LoVo (cell line): ENCODE measurements at places on chromosomes 2 and 18.

DNA sequence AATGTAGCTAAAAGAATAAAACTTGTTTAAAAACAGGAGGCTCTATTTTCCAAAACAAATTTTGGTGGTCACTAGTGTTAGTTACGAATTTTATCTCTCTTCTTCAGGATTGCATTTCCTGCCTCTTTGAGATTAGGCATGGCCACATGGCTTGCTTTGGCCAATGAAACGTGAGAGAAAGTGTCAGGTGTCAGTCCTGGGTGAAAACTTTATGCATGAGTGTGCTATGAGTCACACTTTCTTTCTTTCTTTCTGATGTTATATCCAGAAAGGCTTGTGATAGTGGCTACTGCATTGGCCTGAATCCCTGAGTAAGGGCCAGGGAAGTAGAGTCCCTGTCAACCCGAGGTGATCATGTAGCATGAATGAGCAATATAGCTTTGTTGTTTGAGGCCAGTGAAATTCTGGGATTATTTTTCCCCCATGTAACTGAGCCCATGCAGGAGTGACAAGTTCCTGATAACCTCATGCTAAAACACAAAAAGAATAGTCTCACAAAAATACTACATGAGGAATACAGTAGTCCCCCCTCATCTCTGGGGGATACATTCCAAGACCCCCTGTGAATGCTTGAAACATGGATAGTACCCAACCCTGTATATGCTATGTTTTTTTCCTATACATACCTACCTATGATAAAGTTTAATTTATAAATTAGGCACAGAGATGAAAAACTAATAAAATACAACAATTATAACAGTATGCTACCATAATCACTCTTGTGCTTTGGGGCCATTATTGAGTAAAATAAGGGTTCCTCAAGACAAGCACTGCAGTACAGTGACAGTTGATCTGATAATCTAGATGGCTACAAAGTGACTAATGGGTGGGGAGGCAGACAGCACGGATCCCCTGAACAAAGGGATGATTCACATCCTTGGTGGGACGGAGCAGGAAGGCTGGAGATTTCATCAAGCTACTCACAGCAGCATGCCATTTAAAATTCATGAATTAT lies 109.5 kb downstream of the CDC42EP3 start:
- peak; percentile 82 for DNase-seq

DNA sequence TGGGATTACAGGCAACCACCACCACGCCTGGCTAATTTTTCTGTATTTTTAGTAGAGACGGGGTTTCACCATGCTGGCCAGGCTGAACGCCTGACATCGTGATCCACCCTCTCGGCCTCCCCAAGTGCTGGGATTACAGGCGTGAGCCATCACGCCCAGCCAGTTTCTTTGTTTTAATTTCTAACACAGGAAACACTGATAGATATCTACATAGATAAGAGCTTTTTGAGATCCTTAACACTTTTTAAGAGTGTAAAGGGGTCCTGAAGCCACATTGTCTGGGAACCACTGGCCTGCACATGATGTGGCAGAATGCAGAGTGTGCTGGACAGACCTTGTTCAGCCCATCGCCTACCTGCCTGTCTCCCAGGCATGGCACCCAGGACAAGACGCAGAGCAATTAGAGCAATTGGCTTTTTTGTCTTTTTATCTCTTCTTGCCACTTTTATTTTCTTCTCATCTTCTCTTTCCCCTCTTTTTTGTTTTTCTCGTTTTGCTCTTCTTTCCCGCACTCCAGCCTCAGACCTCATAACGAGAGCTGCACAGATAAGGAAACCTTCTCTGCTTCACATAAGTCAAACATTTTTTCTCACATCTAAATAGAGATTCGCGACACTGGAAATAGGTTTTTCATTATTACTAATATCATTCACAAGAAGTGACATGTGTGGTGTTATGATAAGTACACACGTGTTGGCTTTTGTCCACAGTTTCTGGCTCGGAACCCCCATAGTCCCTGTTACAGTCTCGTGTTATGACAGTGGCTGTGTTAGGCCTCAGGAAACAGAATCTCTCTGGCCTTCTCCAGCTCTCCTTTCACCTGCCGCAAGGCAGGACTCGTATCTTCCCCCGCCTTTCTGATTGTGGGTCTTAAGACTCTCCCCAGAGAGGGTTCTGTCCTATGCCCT lies 25.2 kb upstream of the GPR55 start:
- DNase-seq: no peak

GRCh38 chr18:27449104-27449503 lies 264.0 kb upstream of the CHST9 start:
- no peak for DNase-seq

DNA sequence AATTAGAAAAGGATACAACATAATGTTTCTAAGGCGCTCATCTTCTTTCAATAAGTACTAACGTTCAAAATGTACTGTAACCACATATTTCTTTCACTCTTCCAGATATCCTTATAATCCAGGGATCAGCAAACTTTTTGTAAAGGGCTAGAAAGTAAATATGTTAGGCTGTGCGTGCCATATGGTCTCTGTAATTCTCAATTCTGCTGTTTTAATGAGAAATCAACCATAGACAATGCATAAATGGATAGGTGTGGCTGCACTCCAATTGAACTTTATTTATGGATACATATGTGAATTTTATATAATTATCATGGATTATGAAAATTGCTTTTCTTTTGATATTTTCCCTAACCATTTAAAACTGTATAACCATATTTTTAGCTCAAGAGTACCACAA lies 459.4 kb downstream of the EPHA4 start:
- DNase-seq: no peak

DNA sequence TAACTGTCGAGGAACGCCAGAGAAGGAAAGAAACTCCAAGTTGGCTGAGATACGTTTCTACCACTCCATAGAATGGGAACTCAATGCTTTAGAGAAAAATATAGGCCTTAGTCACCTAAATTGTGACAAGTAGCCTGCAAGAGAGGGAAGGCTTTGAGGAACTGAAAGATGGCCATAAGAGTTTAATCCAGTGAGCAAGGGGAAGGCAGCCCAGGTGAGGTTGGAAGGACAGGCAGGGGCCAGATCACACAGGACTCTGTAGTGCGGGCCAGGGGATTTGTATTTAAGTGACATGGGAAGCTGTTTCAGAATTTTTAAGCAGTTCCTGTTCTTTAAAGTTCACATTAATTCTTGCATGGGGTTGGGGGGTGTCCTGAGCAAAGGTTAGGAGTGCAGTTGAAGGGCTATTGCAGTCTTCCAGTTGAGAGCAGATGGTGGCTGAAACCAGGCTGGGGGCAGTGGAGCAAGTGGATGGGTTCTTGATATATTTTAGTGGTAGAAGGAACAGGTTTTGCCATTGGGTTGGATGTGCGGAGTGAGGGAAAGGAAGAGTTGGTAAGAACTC lies 138.9 kb upstream of the PELI1 start:
- no peak for DNase-seq

DNA sequence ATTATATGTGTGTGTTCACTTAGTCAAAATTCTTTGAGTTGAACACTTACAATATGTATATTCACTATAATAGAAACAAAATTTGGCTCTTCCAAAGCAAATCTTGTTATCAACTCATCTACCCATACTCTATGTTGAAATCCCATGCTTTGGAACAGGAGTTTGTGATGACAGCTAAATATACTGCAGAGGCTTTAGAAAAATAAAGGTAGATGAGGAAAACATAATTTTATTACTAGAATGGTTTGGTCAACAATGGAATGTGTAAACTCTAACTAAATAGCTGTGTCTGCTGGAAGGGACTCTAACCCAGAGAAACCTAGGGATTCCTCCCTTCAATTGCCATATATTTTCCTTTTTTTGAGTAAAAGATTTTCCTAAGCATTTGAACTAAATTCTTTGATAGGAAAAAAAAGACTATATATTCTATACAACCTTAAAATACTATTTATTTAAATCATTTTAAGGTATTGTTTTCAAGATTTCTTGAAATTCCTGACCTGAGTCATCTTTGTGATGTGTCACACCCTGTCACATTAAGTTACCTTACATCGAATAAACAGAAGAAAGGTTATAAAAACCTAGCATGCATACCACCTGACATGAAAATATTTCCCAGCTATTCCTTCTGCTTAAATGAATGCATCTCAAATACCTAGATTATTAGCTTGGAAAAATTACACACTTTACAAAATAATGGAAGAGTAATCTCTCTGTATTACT lies 175.5 kb downstream of the OTX1 start:
- DNase-seq: peak; percentile 3

DNA sequence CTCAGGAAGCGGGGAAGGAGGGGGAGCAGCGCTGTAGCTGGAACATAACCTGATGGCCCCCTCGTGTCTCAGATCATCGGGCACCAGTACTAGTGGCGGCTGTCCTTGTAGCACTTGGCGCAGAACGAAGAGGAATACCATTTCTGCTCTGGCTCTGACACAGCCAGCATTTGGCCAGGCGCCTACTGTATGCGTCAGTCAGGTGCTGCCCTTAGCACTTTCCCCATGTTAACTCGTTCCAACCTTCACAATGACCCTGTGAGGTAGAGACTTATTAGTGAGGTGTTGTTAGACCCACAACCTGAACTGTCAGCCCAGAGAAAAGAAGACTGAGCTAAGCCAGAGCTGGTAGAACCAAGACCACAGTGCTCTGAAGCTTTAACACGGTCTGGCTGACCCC lies 47.7 kb upstream of the EML6 start:
- no peak for DNase-seq

DNA sequence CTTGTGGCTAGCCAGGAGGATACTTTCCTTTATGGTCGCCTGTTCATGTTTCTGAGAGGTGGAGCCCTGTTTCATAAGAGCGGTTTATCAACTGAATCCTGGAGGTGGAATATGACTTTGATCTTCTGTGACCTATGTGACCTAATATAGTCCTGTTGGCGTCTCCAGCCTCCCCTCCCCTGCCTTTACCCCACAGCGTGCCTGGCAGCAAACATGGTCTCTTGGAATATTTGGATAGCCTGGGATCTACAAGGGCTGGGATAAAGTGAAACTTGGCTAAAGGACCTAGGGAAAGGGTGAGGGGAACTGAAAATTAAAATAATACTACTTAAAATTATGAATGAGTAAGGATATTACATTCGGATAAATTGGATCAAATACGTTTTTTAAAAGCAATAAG lies 246.0 kb downstream of the BABAM2 start:
- DNase-seq: no peak

GRCh38 chr18:63291278-63291677 lies 28.3 kb downstream of the BCL2 start:
- no peak for DNase-seq

DNA sequence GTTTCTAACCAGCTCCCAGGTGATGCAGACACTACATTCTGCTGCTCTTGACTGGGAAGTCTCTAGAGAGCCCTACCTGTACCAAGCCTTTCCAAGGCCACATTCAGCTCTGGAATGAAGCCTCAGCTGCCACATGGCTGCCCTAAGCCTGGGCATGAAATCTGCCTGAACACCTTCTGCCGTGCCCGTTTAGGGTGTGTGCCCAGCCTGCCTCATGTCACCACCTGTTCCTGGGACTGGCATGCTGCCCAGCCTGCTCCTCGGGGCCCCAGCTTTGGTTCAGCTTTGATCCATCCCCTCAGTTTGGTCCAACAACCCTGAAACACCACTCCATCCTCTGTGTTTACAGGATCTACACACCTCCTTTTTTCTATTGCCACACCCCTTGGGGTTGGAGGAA lies 210.9 kb downstream of the L3MBTL4 start:
- DNase-seq: no peak

DNA sequence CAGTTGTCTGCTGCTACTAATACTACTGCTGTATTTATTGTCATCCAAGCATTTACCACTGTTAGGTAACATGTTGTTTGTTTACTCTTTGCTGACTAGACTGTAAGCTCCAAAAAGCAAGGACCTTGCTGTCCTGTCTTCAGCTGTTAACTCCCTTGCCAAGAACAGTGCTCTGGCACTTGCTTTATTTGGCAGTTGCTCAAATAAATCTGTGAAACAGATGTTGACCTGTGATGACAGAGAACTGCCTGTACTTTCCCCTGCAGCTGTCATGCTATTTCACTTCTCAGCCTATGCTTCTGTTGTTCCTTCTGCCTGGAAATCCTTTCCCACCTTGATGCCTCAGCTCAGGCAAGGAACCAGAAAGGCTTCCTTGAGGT lies 181.2 kb downstream of the ATAD2B start:
- DNase-seq: no peak

GRCh38 chr2:106028192-106028591 lies 165.9 kb downstream of the UXS1 start:
- DNase-seq: peak; percentile 79

- DNase-seq: no peak
Measured at GRCh38 chr2:233082931-233083755, 23.0 kb downstream of the INPP5D start.
